GM23248 (cell line): ENCODE measurements at places on chromosomes 4 and X. TPM values are rescaled to one million over a fixed set of nuclear protein-coding genes. Genes with fewer than 3 reads are reported as not detected.

GRCh38 chr4:140989944-140990343 is 143.3 kb downstream of the RNF150 start:
- no peak for DNase-seq

DNA sequence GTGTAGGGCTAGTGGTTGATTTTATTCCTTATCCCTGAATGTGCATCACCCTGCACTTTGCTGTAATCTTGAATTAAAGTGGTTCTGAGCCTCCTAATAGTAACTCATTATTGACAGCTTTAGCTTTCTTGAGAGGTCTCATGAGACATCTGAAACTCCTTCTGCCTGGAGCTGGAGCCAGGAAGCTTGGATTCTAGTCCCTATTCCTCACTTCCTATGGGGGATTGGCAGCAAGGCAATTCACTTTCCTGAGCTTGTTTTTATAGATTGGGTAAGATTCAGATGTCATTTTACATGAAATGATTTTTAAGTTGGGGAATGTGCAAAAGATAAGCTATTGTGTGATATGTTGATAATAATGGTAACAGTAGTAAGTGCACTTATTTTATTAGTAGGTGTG is 17.1 kb upstream of the ETNPPL start:
- DNase-seq: no peak

GRCh38 chrX:19293606-19294325 is 50.0 kb upstream of the PDHA1 start:
- no peak for DNase-seq

DNA sequence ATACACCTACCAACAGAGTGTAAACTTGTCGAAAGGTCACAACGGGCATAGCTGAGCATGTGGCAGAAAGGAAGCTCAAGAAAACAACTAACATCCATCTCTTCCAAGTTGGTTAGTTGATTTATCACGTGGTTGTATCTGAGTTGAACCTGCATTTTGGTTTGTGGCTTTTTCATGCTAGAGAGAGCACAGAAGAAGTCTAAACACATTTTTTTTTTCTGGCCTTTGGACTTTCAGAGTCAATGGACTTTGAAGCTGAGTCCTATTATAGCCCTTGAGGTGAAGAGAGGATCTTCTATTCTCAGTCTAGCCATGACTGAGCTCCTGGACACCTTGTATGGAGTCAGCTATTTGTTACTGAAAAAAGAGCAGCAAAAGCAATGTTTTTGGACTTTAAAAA is 150.6 kb upstream of the TRPC5 start:
- DNase-seq: no peak

DNA sequence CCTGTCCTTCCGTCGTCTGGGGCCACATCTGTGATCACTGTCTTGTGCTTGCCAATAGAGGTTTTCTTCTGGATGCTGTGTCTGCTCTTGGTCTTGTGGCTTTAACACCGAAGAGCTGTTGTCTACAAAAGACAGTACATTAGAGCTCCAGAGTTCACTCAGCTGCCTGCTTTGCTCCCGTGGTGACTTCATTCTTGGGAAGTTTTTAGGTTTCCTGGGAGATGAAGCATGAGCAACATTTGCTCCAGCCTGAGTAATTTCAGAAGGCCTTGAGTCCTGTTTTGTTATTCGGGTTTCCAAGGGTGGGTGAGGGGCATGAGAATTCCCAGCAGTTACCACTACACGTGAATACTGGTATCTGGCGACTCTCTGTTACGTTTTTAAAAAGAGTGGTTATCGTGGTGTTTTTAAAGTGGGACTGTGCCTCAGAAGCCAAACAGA is 189.2 kb downstream of the SHROOM3 start:
- peak; percentile 96 for DNase-seq

DNA sequence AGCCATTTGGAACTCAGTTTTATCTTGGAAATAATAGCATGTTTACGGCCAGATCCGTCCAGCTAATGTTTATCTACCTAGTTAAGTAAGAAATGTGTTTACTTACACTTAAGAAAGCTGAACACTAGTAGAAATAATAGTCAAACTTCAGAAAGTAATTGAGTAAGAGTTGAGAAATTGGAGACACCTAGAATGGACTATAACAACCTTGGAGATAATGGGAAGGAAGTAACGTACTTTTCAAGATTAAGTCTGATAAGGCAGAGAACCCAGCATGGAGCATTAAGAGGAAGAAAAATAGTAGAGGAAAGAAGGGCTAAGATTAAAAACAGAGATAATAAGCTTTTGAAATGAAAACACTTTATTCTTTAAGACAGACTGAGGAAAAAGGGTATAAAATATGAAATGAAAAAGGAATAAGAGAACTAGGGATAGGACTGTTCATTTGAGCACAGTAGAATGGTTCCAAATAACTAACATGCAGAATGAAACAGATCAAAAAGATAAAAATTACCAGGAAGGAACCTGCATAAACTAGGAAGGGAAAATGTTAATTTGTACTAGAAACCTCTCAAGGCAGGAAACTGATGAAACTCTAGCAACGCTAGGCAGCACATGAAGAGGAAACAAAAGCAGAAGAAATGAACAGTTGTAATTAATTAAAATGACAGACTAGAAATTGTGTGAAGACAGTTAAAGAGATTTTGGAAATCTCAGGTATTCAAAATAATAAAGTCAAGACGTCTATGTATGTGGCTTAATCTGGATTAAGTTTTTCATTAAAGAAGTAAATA is 71.7 kb downstream of the FBXW7 start:
- no peak for DNase-seq

GRCh38 chr4:139018971-139019758 is 3.6 kb downstream of the NOCT start:
- peak; percentile 66 for DNase-seq

DNA sequence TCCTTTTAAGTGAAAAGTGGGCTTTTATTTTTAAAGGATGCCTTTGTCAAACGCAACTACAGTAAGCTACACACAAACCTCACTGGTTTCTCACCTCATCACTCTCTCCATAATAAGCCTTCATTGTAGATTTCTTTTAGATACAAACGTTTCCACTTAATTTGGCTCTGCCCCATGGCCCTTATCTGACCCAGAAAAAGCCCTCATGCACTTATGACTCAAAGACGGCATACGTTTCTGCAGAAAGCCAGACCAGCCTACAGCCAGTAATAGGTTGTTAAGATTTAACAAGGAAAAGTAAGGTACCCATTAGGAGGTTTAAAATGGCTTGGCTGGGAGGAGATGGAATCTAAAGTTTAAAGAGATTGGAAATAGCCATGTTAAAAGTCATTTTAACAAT is 914.6 kb upstream of the INTU start:
- DNase-seq: no peak

- peak; percentile 77 for DNase-seq
These were observed 190.1 kb downstream of the ZNF330 start for GRCh38 chr4:141410839-141411238.

- DNase-seq: no peak
These were observed 28.0 kb downstream of the TACC3 start for GRCh38 chr4:1749370-1749769.

DNA sequence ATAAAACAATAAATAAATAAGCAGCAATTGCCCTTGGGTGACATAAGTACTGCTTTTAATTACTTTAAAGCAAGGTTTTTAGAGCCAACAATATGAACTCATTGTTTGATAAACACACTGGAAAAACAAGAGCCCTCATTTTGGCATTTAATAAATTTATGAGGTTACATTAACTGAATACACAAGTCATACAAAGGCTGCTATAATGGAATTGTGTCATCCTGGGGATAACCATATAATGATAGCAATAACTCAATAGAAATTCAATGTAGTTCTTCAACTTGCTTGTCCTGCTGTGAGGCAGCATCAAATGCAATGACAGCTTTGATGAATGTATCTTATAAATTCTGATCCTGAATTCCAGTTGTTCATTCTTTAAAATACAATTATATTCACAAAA is 1512.5 kb downstream of the STIM2 start:
- DNase-seq: no peak

GRCh38 chr4:77358315-77358928 is 201.4 kb downstream of the CCNG2 start:
- peak; percentile 71 for DNase-seq

DNA sequence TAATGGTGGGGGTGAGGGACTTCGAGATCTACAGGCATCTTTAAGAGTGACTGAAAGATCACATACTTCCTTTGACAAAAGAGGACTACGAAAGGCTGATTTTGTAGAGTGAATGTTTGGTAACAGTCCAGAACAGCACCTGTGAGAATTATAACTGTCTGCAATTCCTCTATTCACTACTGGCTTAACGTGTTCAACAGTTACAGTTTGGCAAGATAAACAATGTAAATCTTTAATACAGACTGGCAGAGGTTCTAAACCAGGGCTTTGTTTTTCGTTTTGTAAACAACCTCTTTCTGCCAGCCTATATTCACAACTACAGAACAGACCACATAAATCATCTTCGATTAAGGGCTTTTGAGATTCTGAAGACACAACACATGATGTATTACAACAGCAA is 66.9 kb downstream of the NCAPG start:
- DNase-seq: no peak

- DNase-seq: no peak
These were observed 20.3 kb downstream of the ATP2B3 start for GRCh38 chrX:153537526-153538295.

F11 gene
- polyA plus RNA-seq: not detected in 2 replicates

PLS3 gene
- polyA plus RNA-seq: 137 and 139 TPM in 2 replicates

CCDC110 gene
- 0.13 and 0.44 TPM in 2 replicates for polyA plus RNA-seq
